ENCODE measurements at places on chromosomes 3 and 15.

- DNase-seq: no peak
Observed at GRCh38 chr15:89917442-89918101, 4.8 kb upstream of the ARPIN start.

DNA sequence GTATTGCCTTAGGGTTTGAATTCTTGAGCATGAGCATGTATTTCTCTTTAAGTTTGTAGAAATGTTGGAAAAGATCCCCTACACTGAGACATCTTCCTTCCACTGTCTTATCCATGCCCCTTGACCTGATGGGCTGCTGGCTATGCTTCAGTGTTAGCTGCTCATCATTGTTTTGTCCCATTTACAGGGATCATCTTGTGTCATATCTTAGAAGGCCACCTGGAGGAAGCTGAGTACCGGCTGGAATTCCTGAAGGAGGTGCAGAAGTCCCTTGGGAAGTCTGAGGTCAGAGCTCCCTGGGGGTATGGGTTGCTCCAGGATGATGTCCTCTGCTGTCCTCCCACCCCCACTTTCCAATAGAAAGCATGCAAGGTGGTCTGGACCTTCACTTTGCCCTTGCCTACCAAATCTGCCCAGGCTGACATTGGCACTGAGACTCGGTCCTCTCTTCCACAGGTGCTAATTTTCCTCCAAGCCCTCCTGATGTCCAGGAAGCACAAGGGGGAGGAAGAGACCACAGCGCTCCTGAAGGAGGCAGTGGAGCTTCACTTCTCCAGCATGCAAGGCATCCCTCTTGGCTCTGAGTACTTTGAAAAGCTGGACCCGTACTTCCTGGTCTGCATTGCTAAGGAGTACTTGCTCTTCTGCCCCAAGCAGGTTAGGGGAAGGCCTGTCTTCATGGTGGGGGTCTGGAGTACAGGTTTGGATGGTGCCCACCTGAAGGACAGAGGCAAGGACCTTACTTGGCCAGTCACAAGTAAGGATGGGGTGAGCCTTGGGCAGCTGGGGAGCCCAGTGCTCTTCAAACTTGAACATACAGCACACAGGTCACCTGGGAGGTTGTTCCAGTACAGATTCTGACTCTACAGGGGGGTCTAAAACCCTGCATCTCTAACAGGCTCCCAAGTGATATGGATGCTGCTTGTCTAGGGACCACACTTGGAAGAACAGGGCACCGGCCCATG, 17.7 kb downstream of the TTC21A start:
- DNase-seq: no peak

GRCh38 chr15:33150971-33151370, 43.5 kb downstream of the FMN1 start:
- DNase-seq: no peak

DNA sequence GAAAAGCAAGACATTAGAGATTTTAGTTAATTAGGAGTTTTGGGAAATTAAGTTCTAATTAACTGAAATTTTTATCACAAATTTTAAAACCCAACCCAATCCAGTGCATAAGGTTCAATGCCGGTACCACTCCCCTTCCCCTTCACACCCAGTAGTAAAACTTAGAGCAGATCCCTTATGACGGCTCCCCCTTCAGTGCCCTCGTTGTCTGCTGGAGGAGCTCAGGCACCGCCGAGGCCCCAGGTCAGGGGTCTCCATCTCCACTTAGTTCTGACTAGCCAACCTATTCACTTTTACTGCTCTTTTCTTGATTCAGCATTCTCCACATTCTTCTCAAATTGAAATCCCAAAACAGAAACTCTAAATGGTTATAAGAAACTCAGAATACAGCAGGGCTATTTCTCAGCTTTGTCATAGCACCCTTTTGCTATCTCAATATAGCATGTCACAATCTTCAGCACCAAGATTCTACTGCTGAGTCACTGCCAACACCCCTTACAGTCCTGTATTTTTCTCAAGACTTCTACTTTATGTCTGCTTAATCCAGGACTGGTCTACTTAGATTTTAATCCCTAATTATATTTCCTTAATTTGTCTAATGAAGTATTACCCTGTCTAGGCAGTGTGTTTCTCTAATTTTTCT, 39.8 kb downstream of the TUBGCP4 start:
- no peak for DNase-seq

DNA sequence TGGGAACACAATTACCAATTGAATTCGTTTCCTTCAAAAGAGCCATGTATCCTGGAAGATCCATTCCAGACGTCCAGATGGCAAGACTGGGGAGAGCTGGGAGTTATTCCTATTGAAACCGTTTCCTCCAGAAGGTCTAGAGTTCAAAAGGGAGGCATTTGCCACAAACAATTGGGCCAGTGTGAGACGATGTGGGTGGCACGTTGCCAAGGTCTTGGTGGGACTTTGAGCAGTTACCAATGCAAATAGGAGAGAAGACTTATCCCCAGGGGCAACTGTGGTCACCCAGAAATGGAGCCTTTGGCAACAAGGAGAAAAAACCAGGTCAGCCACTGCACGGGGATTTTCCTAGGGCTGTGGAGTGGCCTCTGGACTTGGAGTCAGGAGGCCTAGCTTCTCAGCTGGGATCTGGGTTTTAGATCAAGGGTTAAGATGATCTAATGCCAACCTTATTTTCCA, 29.6 kb upstream of the TLE3 start:
- no peak for DNase-seq

All from NCI-H446 treated with DMSO at 0.1 percent for 48 hours (cell line).